Amygdala (tissue), 56 donors: ENCODE measurements at places on chromosomes 4 and X.
A peak's percentile ranks its signal among the peaks of the same experiment; 100 is the strongest.

GRCh38 chr4:80362578-80363181, 27.1 kb downstream of the CFAP299 start:
- DNase-seq: peak; percentile 5

GRCh38 chrX:150531467-150531866, 37.0 kb upstream of the MTM1 start:
- no peak for DNase-seq

GRCh38 chr4:73608689-73609594, 11.3 kb downstream of the RASSF6 start:
- DNase-seq: no peak

DNA sequence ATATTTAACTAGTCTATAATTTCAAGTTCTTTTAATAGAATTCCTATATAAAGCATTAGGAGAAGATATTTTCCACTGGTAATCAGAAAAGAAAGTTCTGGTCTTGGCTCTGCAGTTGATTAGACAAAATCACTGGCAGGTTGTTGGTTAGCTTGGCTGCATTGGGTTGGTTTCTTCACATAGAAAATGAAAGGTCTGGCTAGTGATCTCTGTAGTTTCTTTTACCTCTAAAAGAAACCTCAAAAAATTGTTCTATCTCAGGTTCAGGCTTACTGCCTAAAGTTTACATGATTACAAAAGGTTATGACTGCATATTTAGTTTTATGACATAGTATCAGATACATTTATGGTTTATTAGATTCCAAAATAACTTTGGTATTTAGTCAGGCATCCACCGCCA, 95.8 kb upstream of the NAP1L5 start:
- no peak for DNase-seq

- no peak for DNase-seq
Measured at GRCh38 chrX:154358829-154359228, 15.6 kb downstream of the FLNA start.

- no peak for DNase-seq
Measured at GRCh38 chr4:52825460-52826090, 36.5 kb upstream of the RASL11B start.

- DNase-seq: no peak
Measured at GRCh38 chr4:171342646-171343045, 470.6 kb upstream of the GALNTL6 start.

- no peak for DNase-seq
Measured at GRCh38 chr4:182242787-182243186, 415 bp upstream of the TENM3 start.
